ENCODE measurements at places on chromosomes 4 and X. TPM values are rescaled to one million over a fixed set of nuclear protein-coding genes. Genes with fewer than 3 reads are reported as not detected.

DNA sequence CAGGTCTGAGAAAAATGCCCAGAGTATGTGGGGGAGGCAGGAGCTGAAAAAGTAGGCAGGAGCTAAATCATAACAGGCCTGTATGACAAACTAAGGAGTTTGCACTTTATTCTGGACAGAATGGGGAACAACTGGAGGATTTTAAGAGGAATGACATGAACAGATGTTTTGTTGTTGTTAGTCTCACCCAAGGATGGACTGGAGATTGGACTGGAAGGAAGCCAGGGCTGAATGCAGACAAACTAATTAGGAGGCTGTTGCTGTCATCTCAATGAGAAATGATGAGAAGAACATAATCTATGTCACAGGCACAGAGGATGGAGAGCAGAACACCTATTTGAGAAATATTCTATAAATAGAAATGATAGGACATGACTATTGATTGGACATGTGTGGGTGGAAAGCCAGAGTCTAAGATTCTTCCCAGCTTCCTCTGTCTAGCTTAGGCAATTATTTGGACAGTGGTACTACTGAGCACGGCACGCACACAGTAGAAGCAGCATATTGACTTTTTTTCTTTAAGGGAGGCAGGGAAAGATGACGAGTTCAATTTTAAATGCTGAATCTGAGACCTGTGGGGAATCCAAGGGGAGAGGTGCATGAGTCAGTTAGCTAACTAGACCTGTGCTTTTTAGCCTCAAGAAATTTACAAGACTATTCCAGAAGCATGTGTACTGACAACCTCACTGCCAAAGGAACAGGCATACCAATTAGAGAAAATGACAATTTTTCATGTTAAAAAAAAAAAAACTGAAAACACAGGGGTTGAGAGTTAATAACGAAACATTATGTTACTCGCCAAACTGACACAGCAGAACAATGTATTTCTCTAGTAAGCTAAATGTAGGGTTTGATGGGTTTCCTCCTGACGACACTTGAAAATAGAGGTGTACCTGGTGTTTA lies 963 bp upstream of the USO1 start:
- no peaks in the 10 kb centered on the region for H3K27me3 ChIP-seq
- peak overlapping the region; percentile 89 for H3K4me3 ChIP-seq
- H3K27ac ChIP-seq = peak overlapping the region; percentile 96
- H3K4me1 ChIP-seq = no peaks in the 10 kb centered on the region
- DNase-seq = no peak

DNA sequence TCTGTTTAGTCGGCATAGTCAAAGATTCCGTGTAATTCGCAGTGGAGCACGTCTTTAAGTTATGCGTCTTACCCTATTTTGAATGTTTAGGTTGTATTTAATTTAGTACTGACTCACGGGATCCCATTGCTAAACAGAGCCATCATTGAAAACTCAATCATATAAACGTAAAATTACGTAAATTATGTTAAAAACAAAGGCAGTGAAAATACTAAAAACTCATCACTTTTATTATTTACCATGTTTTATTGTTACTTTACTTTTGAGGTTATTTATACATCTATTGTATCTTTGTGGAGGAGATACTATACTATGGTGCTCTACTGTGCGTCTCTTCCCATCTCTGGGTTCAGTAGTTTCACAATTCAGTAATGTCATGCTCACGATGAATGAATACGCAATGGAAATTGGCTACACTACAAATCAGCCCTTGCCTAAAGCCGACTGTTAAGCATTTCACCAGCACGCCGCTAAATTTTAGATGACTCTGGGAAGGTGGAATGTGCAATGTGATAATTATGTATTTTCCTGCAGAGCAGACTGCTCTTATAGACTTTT lies 944 bp downstream of the FUNDC2 start:
- H3K4me1 ChIP-seq = no peaks in the 10 kb centered on the region
- H3K27me3 ChIP-seq = no peaks in the 10 kb centered on the region
- no peaks in the 10 kb centered on the region for H3K36me3 ChIP-seq
- H3K27ac ChIP-seq = peak overlapping the region; percentile 95

GRCh38 chr4:93981594-93981993 lies 153.0 kb downstream of the ATOH1 start:
- H3K27me3 ChIP-seq = no peaks in the 10 kb centered on the region
- H3K27ac ChIP-seq = no peak overlapping the region
- no peak for DNase-seq
- H3K4me1 ChIP-seq = no peaks in the 10 kb centered on the region

DNA sequence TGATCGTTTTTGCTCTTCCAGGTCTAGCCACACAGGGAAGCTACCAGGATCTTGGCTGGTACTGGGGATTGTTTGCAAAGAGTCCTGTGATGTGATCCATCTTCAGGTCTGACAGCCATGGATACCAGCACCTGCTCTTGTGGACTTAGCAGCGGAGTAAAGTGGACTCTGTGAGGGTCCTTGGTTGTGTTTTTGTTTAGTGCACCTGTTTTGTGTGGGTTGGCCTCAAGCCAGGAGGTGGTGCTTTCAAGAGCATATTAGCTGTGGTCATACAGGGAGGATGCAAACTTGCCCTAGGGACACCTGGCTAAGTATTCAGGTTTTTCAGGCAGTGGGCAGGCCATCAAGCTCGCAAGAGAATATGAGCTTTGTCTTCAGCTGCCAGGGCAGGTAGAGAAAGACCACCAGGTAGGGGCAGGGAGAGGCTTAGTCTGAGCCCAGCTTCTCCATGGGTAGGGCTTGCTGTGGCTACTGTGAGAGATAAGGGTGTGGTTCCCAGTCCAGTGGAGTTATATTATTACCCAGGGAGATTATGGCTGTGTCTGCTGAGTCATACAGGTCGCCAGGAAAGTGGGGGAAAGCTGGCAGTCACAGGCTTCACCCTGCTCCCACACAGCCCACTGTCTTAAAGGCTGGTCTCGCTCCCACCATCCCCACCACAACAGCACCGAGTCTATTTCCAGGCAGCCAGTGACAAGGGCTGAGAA lies 293.7 kb downstream of the PCDH18 start:
- no peak for DNase-seq
- no peaks in the 10 kb centered on the region for H3K4me1 ChIP-seq
- no peak overlapping the region for H3K27ac ChIP-seq
- no peaks in the 10 kb centered on the region for H3K36me3 ChIP-seq
- no peak overlapping the region for H3K4me3 ChIP-seq

DNA sequence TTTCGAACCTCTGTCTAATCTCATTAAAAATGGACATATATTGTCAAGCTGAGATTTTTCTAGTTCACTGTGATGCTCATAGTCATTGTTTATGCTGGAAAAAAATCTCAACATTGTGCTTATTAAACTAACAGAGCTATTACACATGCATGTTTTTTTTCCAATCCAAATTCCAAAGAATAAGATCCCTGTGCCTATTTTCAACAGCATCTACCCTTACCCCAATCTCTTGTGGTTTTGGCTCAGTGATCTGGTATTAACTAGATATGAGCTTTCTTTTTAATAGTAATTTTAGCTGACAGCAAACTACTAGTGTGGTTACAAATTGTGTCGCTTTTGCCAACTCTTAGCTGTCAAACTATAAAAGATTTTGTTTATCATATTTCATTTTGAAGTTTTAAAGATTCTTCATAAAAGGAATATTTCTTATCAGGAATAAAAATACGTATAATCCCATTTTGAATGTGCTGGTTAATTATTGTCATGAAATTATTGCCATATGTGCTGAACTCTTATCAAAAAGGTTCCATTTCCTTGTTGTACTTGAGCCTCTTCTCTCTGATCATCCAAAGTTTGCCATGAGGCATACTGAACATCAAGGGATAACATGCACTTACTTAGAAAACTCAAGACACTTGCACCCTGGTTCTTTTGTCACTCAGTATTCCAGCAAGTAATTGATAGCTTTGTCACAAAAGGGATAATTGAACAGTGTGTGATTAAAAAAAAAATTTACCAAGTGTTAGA lies 241.2 kb downstream of the ARHGAP24 start:
- no peak overlapping the region for H3K4me3 ChIP-seq
- H3K27ac ChIP-seq = no peak overlapping the region
- H3K27me3 ChIP-seq = no peaks in the 10 kb centered on the region
- no peak for DNase-seq
- H3K36me3 ChIP-seq = no peaks in the 10 kb centered on the region

DNA sequence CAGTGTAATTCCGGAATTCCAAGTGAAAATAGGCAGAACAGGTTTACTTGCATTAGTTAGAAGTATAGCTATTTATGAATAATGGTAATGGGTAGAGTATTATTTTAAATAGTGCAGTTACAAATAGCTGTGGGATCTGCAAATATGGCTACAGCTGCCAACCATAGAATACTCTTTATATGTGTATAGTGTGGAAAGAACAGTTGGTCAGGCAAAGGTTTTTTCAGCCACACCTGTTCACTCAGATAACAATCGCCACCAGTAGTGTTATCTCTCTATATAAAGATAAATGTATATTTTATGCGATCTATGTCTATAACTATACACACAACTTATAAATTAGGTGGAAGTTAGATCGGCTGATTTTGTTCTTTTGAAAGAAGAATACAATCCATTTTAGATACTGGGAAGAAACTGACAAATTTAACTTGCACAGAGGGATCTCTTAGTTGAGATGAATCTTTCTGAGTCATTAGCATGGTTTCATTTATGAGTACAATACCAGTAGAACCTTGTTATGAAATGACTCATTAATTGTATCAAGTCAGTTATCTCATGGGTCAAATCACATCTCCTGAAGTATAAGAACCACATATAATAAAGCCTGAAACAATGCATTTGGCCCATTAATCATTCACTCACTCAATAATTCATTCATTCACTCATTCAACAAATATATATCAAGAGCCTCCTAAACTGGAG lies 100.9 kb upstream of the NR3C2 start:
- no peak overlapping the region for H3K4me3 ChIP-seq
- H3K4me1 ChIP-seq = no peaks in the 10 kb centered on the region
- H3K27me3 ChIP-seq = no peaks in the 10 kb centered on the region
- H3K36me3 ChIP-seq = no peaks in the 10 kb centered on the region
- no peak for DNase-seq

- H3K27me3 ChIP-seq = no peaks in the 10 kb centered on the region
- H3K27ac ChIP-seq = no peak overlapping the region
- no peaks in the 10 kb centered on the region for H3K36me3 ChIP-seq
- no peaks in the 10 kb centered on the region for H3K4me1 ChIP-seq
Observed at GRCh38 chr4:52243367-52243766, 192.3 kb downstream of the SPATA18 start.

GRCh38 chrX:122115604-122116003 lies 1068.2 kb downstream of the GLUD2 start:
- no peaks in the 10 kb centered on the region for H3K36me3 ChIP-seq
- H3K4me1 ChIP-seq = no peaks in the 10 kb centered on the region
- no peaks in the 10 kb centered on the region for H3K27me3 ChIP-seq
- H3K4me3 ChIP-seq = no peak overlapping the region

- H3K4me3 ChIP-seq = no peak overlapping the region
- H3K27me3 ChIP-seq = no peaks in the 10 kb centered on the region
- DNase-seq = no peak
- no peaks in the 10 kb centered on the region for H3K4me1 ChIP-seq
- no peak overlapping the region for H3K27ac ChIP-seq
- H3K36me3 ChIP-seq = no peaks in the 10 kb centered on the region
Observed at GRCh38 chrX:40130207-40130606, 32.4 kb upstream of the BCOR start.

DNA sequence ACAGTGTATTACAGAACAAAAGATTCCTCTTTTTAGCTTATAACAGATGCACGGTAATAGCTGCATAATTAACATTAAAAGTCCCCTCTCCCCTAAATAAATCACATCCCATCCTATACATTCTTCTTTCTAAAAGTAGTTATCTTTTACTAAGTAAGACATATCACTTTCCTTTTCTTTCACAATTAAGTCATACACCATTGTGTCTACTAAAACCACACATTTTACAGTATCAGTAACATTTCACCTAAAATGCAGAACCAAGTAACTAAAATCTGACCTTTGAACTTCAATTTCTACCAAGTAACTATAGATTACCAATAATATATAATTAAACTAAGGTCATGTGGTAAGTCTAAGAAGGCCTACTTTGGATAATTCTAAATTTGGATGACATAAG lies 14.2 kb downstream of the DHX15 start:
- DNase-seq = no peak
- no peak overlapping the region for H3K4me3 ChIP-seq
- peaks cover 11% of the 10 kb centered on the region for H3K36me3 ChIP-seq
- no peak overlapping the region for H3K27ac ChIP-seq
- peaks cover 41% of the 10 kb centered on the region for H3K4me1 ChIP-seq

- H3K27me3 ChIP-seq = no peaks in the 10 kb centered on the region
- DNase-seq = peak; percentile 55
- H3K4me1 ChIP-seq = no peaks in the 10 kb centered on the region
- H3K27ac ChIP-seq = no peak overlapping the region
- H3K36me3 ChIP-seq = peaks cover 17% of the 10 kb centered on the region
Observed at GRCh38 chr4:955931-956381, 17.4 kb downstream of the DGKQ start.

DNA sequence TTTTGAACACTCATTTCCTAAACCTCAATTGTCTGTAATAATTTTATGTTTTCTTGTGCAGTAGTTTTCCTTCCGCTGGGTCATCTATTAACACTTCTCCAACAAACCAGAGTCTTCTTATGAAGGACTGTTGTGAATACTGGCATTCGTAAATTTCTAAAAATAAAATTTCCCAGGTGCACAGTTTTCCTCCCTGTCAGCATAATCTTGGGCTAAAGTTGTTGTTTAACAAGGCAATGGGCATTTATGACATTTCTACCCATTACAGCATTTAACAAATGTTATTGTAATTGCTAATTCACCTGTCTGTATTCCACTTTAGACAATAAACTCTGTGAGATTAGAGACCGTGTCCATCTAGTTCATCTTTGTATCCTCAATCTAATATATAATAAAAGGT lies 1.2 kb downstream of the SCFD2 start:
- DNase-seq = no peak
- no peaks in the 10 kb centered on the region for H3K27me3 ChIP-seq
- H3K36me3 ChIP-seq = no peaks in the 10 kb centered on the region
- no peak overlapping the region for H3K27ac ChIP-seq
- no peaks in the 10 kb centered on the region for H3K4me1 ChIP-seq
- H3K4me3 ChIP-seq = peak overlapping the region; percentile 94

DNA sequence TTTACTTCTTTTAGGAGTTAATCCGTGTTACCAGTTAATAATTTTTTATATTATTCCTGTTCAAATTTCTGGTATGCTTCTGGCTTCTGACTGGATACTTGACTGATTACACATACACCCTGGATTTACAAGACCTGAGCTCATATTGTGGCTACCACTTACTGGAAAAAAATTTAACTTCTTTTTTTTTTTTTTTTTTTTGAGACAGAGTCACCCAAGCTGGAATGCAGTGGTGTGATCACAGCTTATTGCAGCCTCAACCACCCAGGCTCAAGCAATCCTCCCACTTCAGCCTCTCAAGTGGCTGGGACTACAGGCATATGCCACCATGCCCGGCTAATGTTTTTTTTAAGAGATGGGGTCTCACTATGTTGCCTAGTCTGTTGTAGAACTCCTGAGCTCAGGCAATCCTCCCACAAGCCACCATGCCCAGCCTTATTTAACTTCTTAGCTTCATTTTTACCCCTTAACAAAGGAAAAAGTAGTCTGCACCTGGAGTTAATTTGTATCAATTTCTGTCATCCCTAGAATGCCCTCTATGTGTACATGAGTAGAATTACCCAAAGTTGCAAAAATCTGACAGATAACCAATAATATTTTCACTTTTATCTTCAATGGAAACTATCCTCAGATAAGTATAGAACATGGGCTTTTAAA lies 50.3 kb downstream of the TMEM165 start:
- no peak overlapping the region for H3K4me3 ChIP-seq
- no peaks in the 10 kb centered on the region for H3K27me3 ChIP-seq
- H3K27ac ChIP-seq = no peak overlapping the region
- peaks cover 76% of the 10 kb centered on the region for H3K36me3 ChIP-seq
- DNase-seq = no peak
- H3K4me1 ChIP-seq = peaks cover 3% of the 10 kb centered on the region

The CT45A2 gene
- total RNA-seq = not detected

The AIFM1 gene
- 13.3 TPM for total RNA-seq

The FOXR2 gene
- not detected for total RNA-seq

The IBSP gene
- total RNA-seq = not detected

The NSDHL gene
- total RNA-seq = 8.6 TPM

The CENPI gene
- 3.0 TPM for total RNA-seq

The PAGE1 gene
- total RNA-seq = not detected

The REPS2 gene
- total RNA-seq = 6.1 TPM

Measured in sigmoid colon (tissue), 7 donors.